ENCODE measurements at places on chromosomes 1 and 21.

- no peak for DNase-seq
Observed at GRCh38 chr1:223114871-223115270, 28.2 kb downstream of the TLR5 start.

GRCh38 chr1:68293122-68293521 lies 60.8 kb upstream of the WLS start:
- no peak for DNase-seq

- no peak for DNase-seq
Observed at GRCh38 chr1:221794079-221794670, 52.3 kb upstream of the DUSP10 start.

DNA sequence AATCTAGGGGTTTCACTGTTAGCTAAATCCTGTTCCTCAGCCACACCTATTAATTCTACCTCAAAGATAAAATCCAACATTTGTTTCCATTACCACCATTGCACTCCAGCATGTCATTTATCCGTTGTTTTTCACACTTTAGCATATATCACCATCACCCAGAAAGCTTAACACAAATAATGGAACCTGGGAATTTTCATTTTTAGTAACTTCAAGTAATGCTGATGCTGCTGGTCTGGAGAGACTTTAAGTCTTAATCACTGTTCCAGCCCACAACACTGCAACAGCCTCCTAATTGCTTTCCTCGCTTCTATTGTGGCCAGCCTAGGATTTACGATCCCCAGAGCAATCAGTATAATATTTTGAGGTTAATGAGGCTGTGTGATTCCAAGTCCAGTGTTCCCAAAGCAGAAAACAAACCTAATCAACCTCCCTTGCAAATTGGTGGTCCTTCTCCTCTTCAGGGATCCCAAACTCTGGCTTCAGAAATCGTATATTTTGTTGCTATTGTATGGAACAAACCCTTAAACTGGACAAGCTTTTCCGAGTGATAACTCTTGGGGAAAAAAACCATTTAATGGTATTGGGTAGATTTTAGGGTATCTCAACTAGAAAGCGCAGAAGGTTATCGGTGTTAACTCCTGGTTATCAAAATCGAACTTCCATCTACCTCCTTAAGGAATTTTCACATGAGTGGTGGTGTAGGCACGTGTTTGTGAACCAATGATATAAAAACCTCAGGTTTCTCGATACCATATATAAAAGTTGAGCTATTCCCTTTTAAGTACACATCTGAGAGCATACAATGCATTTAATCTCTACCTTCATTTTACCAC lies 50.0 kb upstream of the BOLA1 start:
- no peak for DNase-seq

GRCh38 chr1:166166698-166167571 lies at the start of gene FAM78B:
TSS of gene FAM78B (minus strand) at chr1:166167001. CDS start at chr1:166166248, 753 bp downstream.
- no peak for DNase-seq

GRCh38 chr1:236753516-236753915 lies 41.6 kb upstream of the MTR start:
- DNase-seq, result no peak

GRCh38 chr1:156750711-156751450 lies 594 bp downstream of the HDGF start:
- DNase-seq, result no peak

GRCh38 chr21:26106562-26106961 lies 64.0 kb downstream of the APP start:
- DNase-seq, result no peak

DNA sequence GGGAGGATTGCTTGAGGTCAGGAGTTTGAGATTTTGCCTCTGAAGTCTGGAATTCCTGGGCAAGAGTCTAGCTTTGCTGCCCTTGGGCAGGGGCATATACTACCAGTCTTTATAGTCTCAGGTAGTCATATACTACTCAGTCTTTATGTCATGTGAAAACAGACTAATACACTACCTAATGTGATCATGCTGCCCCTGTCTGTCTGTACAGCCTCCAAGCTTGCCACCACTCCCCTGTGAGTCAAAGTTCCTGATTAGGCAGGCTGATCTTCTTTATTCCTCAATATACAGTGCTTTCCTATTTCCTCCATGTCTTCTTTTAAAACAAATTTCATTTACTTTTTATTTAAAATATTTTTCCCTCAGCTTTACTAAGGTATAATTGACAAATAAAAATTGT lies 105.3 kb upstream of the BEND5 start:
- no peak for DNase-seq

DNA sequence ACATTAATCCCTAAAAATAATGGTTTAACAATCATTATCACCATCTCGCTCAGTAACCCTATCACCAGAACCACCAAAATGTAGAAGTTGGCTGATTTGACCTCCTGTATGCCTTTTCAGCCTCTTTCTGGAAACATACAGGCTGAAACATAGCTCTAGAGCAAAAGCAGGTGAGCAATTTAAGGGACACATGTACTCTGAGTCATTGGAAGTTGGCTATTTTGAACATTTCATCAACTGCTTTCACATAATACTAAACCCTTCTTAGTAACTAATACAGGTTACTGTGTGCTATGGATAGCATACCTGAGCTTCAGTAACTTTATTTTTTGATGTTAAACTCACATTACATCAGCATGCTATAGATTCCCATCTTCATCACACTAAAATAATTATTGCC lies 19.8 kb upstream of the DDAH1 start:
- no peak for DNase-seq

GRCh38 chr21:35582731-35583130 lies 477.6 kb downstream of the SETD4 start:
- DNase-seq, result no peak

DNA sequence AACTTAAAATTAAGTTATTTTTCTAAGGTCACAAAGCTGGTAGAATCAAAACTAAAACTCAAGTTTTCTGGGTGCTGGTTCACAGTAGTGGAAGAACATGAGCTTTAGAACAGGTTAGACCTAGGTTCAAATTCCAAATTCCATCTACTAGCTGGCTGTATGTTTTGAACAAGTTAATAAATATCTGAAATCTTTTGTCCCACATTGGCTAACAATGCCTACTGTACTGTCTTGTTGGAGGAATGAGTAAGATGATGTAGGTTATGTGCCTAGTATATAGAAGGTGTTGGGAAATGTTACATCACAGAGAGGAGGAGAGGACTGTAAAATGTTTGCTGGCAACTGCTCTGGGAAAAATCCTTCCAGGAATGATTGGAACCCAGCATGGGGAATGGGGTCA lies 14.0 kb upstream of the CD247 start:
- DNase-seq, result no peak

DNA sequence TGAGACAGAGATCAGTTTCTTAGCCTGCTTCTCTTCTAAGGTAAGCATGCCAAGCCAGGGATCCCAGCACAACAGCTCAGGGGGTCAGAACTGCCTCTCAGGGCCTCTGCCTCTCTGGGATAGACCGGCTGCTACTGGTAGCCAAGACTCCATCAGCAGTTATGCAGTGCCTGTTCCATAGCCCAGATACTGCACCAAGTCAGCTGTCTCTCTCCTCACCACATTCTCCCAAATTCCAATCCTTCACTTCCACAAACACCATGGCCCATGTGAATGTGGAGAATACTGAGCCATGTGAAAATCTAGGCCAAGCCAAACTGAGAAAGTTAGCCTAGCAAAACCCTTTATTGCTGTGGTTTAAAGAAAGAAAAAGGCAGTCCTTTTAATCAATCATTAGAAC lies 37.5 kb downstream of the CDC42BPA start:
- DNase-seq, result no peak

DNA sequence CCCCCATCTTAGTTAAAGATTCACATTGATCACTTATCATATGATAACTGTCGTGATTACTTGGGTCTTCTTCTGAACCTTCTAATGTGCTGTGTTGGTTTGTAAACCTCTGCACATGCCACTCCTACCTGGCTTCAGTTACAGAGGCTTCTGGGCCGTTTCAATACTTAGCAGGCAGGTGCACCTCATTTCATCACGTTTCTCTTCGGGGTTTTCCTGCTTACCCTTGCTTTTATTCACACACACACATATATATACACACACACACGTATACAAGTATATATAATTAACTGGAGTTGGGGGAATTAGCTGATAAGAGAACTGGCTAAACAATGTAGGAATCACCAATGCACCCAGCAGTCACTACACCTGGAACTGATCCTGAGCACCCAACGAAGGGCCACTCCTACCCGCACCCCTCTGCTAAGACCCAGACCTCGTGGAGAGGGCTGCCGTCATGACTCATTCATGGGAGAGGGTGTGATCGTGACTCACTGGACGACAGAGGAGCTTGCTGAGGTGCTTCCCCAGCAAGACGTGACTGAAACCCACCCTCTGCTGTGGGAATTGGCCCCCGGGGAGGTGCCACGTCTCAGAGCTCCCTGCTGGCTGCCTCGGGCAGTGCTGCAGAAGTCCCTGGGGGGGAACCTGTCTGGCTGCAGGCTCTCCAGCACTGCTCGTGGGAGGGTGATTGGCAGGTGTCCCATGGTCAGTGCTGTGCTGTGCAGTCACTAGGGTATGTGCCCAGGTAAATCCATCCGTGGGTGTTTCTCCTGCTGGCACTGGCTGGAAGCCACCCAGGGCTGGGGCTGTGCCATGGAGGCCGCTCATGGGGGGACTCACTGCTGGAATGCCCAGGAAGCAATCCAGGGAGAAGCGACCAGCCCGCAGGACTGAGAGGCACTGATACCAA lies 166.6 kb downstream of the DYRK1A start:
- DNase-seq, result no peak
